ENCODE measurements at places on chromosomes 13 and 19. TPM values are rescaled to one million over a fixed set of nuclear protein-coding genes. Genes with fewer than 3 reads are reported as not detected.

- H3K4me3 ChIP-seq, result no peak overlapping the region
- no peak overlapping the region for H3K27ac ChIP-seq
- H3K27me3 ChIP-seq, result no peaks in the 10 kb centered on the region
- no peak for DNase-seq
Measured at GRCh38 chr19:33831825-33832224, 35.2 kb downstream of the KCTD15 start.

CDC42EP5 gene
- total RNA-seq, result not detected

ZNF100 gene
- 16.0 TPM for total RNA-seq

STK11 gene
- 112 TPM for total RNA-seq

- peak overlapping the region; percentile 41 for H3K4me3 ChIP-seq
- no peaks in the 10 kb centered on the region for H3K27me3 ChIP-seq
- H3K4me1 ChIP-seq, result peaks cover 54% of the 10 kb centered on the region
- peaks cover 24% of the 10 kb centered on the region for H3K36me3 ChIP-seq
- no peak for DNase-seq
Measured at GRCh38 chr19:40811478-40812341, 12.7 kb downstream of the EGLN2 start.

DNA sequence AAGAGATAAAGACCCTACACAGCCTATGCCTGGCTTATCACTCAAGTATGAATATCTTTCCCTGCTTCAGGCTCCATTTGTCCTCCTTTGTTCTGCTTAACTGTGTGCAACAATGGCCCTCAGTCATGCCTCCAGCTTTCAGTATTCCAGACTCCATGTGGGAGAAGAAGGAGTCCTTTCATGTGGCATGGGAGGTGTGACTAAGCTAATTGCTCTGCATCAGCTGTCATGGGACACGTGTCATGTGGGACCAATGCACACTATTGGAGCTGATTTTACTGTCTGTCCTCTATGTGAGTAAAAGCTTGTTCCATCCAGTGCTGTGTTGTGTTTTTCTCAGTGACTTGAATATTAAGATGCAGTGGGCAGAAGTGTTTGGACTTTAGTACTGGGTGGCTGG lies 1198.3 kb downstream of the OLFM4 start:
- DNase-seq, result no peak
- no peaks in the 10 kb centered on the region for H3K4me1 ChIP-seq
- no peaks in the 10 kb centered on the region for H3K36me3 ChIP-seq
- no peaks in the 10 kb centered on the region for H3K27me3 ChIP-seq

RNF225 gene
- total RNA-seq, result 0.47 TPM

GRCh38 chr19:40707615-40708014 lies 9.1 kb downstream of the COQ8B start:
- no peak overlapping the region for H3K4me3 ChIP-seq
- no peak overlapping the region for H3K27ac ChIP-seq
- H3K27me3 ChIP-seq, result no peaks in the 10 kb centered on the region
- no peaks in the 10 kb centered on the region for H3K4me1 ChIP-seq
- no peak for DNase-seq

DNA sequence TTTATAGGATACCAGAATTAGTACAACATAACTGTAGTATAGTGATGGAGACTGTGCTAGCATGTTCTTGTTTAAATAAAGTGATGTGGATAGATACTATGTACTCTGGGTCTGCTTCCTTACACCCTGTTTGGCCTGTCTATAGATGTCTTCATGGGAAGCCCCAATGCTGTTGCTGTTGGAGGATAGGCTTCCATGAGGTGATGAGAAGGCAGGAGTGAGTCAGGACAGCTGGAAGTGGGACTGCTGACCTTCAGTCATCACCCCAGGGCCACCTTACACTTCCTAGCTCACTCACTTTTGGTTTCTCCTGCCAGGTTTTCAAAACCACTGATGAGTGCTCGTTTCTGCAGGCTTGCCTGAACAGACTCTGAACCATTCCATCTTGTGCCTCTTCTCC lies 4.2 kb downstream of the KCTD4 start:
- no peak overlapping the region for H3K27ac ChIP-seq
- H3K27me3 ChIP-seq, result no peaks in the 10 kb centered on the region

GRCh38 chr13:37395544-37395943 lies 203.0 kb downstream of the POSTN start:
- H3K4me3 ChIP-seq, result no peak overlapping the region
- DNase-seq, result no peak
- no peak overlapping the region for H3K27ac ChIP-seq
- no peaks in the 10 kb centered on the region for H3K4me1 ChIP-seq
- H3K27me3 ChIP-seq, result no peaks in the 10 kb centered on the region

- H3K27me3 ChIP-seq, result no peaks in the 10 kb centered on the region
- H3K4me3 ChIP-seq, result no peak overlapping the region
- no peaks in the 10 kb centered on the region for H3K36me3 ChIP-seq
- H3K27ac ChIP-seq, result no peak overlapping the region
- DNase-seq, result peak; percentile 24
Measured at GRCh38 chr13:21625366-21625765, 21.4 kb upstream of the MICU2 start.

DNA sequence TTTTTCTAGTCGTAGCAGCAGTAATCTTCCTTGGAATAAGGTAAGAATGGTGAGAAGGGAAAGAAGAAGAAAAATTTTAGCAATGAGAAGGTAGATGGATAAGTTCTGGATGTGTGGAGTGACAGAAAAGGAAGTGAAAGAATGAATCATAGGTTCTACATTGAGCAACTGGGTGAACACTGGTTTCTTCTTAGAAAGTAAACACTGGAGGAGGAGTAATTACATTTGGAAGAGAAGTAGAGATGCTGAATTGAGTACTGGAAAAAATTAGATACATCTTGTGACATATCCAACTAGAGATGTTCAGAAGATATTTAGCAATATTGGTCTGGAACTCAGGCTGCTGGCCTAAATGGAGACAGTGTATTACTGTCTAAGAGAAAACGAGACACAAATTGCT lies 148.5 kb downstream of the GPC5 start:
- no peaks in the 10 kb centered on the region for H3K27me3 ChIP-seq
- no peak for DNase-seq
- H3K36me3 ChIP-seq, result no peaks in the 10 kb centered on the region
- H3K27ac ChIP-seq, result no peak overlapping the region
- H3K4me1 ChIP-seq, result no peaks in the 10 kb centered on the region
- H3K4me3 ChIP-seq, result no peak overlapping the region

TSHZ3 gene
- total RNA-seq, result 0.28 TPM

GRCh38 chr13:106331116-106331515 lies 204.3 kb downstream of the EFNB2 start:
- H3K27me3 ChIP-seq, result no peaks in the 10 kb centered on the region
- H3K4me1 ChIP-seq, result no peaks in the 10 kb centered on the region
- H3K4me3 ChIP-seq, result no peak overlapping the region
- H3K36me3 ChIP-seq, result no peaks in the 10 kb centered on the region
- no peak overlapping the region for H3K27ac ChIP-seq
- no peak for DNase-seq

- H3K36me3 ChIP-seq, result no peaks in the 10 kb centered on the region
- H3K27me3 ChIP-seq, result no peaks in the 10 kb centered on the region
- DNase-seq, result no peak
- H3K27ac ChIP-seq, result no peak overlapping the region
Measured at GRCh38 chr13:39394796-39395678, 208.0 kb downstream of the LHFPL6 start.

DNA sequence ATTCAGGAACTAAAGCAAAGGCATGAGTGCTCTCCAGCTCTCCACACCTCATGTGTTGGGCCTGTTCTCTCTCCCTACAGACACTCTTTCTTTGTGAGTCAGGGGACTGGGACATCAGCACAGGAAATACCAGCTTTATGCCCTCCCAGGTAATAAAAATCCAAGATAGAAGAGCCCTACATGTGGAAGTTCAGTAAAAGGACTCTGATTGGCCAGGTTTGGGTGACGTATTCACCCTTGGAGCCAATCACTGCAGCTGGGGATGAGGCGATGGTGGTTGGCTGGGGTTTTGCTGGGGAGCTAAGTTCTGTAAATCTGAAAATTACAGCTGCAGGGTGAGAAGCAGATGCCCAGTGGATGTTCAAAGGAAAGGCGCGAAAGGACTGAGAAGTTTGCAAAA lies 32.5 kb downstream of the CCDC70 start:
- H3K27ac ChIP-seq, result no peak overlapping the region
- H3K27me3 ChIP-seq, result no peaks in the 10 kb centered on the region
- H3K4me3 ChIP-seq, result no peak overlapping the region
- H3K4me1 ChIP-seq, result no peaks in the 10 kb centered on the region

- no peak for DNase-seq
- no peaks in the 10 kb centered on the region for H3K27me3 ChIP-seq
- H3K36me3 ChIP-seq, result no peaks in the 10 kb centered on the region
- no peak overlapping the region for H3K27ac ChIP-seq
- no peak overlapping the region for H3K4me3 ChIP-seq
- no peaks in the 10 kb centered on the region for H3K4me1 ChIP-seq
Measured at GRCh38 chr13:37645181-37645740, 46.7 kb upstream of the POSTN start.

- no peaks in the 10 kb centered on the region for H3K27me3 ChIP-seq
- no peak overlapping the region for H3K4me3 ChIP-seq
- H3K4me1 ChIP-seq, result no peaks in the 10 kb centered on the region
- H3K36me3 ChIP-seq, result no peaks in the 10 kb centered on the region
- DNase-seq, result no peak
- no peak overlapping the region for H3K27ac ChIP-seq
Measured at GRCh38 chr13:108618233-108618632, 11.2 kb upstream of the MYO16 start.

CGB8 gene
- total RNA-seq, result not detected

- no peak overlapping the region for H3K27ac ChIP-seq
- no peak for DNase-seq
- no peaks in the 10 kb centered on the region for H3K27me3 ChIP-seq
- no peaks in the 10 kb centered on the region for H3K36me3 ChIP-seq
Measured at GRCh38 chr13:39362652-39363381, 240.2 kb downstream of the LHFPL6 start.

RGL3 gene
- total RNA-seq, result not detected

DNA sequence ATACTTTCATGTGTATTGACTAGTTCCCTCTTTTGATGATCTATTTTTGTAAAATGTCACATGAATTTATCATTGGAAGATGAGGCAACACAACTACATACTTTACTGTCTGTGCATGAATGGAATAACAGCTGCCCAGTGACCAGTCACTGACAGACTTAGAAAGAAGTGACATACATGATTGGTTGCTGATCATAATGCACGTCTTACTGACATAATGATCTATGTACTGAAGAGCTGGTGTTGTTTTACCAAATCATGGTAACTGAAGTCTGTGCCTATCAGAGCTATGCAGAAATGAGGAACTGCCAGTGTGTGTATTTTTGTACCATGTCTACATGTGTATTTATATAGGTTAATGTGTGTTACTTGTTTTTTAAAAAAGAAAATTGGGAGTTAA lies 26.5 kb downstream of the GPR18 start:
- H3K4me1 ChIP-seq, result peaks cover 80% of the 10 kb centered on the region
- H3K27ac ChIP-seq, result no peak overlapping the region
- H3K36me3 ChIP-seq, result no peaks in the 10 kb centered on the region
- H3K4me3 ChIP-seq, result no peak overlapping the region
- no peak for DNase-seq

C13orf42 gene
- total RNA-seq, result not detected

- peak within 1 kb of the TSS; percentile 84 for H3K4me3 ChIP-seq
- peak within 1 kb of the TSS; percentile 63 for H3K27ac ChIP-seq
- DNase-seq, result peak; percentile 83
- no peaks in the 10 kb centered on the region for H3K36me3 ChIP-seq
Measured at GRCh38 chr19:12806242-12807081, at the start of gene RNASEH2A. Gene RNASEH2A, plus strand, starts transcription at chr19:12806584. Its CDS starts 90 bp downstream, at chr19:12806674.

GRCh38 chr19:55304279-55304978 lies 20.6 kb downstream of the BRSK1 start:
- H3K27ac ChIP-seq, result no peak overlapping the region
- peaks cover 11% of the 10 kb centered on the region for H3K4me1 ChIP-seq
- no peaks in the 10 kb centered on the region for H3K36me3 ChIP-seq

- no peaks in the 10 kb centered on the region for H3K27me3 ChIP-seq
- DNase-seq, result no peak
- H3K4me1 ChIP-seq, result no peaks in the 10 kb centered on the region
- H3K36me3 ChIP-seq, result no peaks in the 10 kb centered on the region
- H3K27ac ChIP-seq, result no peak overlapping the region
Measured at GRCh38 chr13:31248361-31248760, 48.6 kb downstream of the B3GLCT start.

- no peaks in the 10 kb centered on the region for H3K4me1 ChIP-seq
- H3K27me3 ChIP-seq, result no peaks in the 10 kb centered on the region
Measured at GRCh38 chr19:27660428-27660827, 1552.5 kb downstream of the UQCRFS1 start.

SYCN gene
- not detected for total RNA-seq

- H3K4me1 ChIP-seq, result no peaks in the 10 kb centered on the region
- H3K27ac ChIP-seq, result no peak overlapping the region
- H3K27me3 ChIP-seq, result no peaks in the 10 kb centered on the region
Measured at GRCh38 chr13:109151255-109151654, 521.8 kb downstream of the MYO16 start.

DNA sequence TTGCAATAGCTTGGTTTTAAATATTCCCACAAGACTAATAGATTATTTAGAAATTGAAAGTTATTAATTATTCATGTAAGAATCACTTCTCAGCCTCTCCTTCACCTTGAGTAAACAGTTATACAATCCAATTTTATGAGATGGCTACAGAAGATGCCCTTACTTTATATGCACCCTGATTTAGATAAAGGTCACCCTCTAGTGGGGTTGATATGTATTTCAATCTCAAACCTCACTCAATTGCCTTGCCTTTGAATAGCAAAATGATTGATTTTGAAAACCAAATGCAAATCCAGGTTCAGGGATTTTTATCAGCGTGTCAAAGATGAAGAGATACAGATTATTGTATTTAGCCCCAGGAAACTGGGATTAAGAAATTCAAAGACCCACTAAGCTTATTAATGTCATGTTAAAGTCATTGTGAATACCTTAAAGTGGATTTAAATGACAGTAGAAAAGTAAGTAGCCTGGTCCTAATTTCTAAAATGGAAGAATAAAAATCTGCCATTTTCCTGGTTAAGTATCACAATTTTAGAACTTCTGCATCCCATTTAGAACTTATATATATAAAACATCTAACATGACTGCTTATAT lies 305.1 kb downstream of the ITGBL1 start:
- H3K4me3 ChIP-seq, result no peak overlapping the region
- no peak for DNase-seq
- no peaks in the 10 kb centered on the region for H3K36me3 ChIP-seq
- H3K27ac ChIP-seq, result no peak overlapping the region
- no peaks in the 10 kb centered on the region for H3K27me3 ChIP-seq
- H3K4me1 ChIP-seq, result no peaks in the 10 kb centered on the region

SHC2 gene
- 0.64 TPM for total RNA-seq

DLL3 gene
- 0.14 TPM for total RNA-seq

ATP1A3 gene
- 2.7 TPM for total RNA-seq

- H3K36me3 ChIP-seq, result no peaks in the 10 kb centered on the region
- no peaks in the 10 kb centered on the region for H3K27me3 ChIP-seq
- no peak overlapping the region for H3K27ac ChIP-seq
- no peaks in the 10 kb centered on the region for H3K4me1 ChIP-seq
- no peak for DNase-seq
- no peak overlapping the region for H3K4me3 ChIP-seq
Measured at GRCh38 chr13:110017379-110017778, 231.0 kb upstream of the IRS2 start.

GRCh38 chr19:51333836-51334460 lies 8.0 kb downstream of the VSIG10L start:
- H3K36me3 ChIP-seq, result no peaks in the 10 kb centered on the region
- no peaks in the 10 kb centered on the region for H3K27me3 ChIP-seq
- no peak overlapping the region for H3K27ac ChIP-seq
- peaks cover 7% of the 10 kb centered on the region for H3K4me1 ChIP-seq

Data from CD4-positive, alpha-beta memory T cell (primary cell).